A673 (cell line): ENCODE measurements at places on chromosomes 6 and 20. TPM values are rescaled to one million over a fixed set of nuclear protein-coding genes. Genes with fewer than 3 reads are reported as not detected.

DNA sequence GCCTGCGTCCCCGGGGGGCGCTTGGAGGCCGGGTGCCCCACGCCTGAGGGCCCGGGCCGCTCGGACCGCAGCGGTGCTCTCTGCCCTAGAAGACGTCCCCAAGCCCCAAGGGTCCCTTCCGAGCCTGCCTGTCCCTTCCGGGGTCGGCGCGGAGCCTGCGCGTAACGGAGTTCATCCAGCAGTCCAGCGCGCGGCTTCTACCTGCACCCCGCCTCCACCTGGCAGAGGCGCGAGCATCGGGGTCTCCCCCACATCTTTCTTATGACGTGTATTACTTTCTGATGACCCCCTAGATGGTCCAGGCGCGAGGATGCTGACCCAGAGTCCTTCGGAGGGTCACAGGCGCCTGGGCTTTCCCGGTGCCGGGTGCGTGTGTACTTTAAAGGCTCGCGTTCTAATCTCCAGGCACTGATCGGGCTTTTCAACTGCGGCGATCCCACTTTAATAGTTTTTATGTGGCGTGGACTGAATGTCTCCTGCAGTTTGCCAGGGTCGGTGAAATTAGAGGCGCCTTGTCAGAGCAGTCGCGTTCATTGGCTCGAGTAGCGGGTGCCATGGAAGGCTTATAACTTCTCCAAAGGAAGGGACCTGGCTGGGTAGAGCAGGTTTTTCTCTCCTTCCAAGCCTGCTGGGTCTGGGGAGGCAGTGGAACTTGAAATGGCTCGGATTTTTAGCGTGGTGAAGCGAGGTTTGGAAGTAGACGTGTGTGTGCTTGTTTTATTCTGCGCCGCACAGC, 912 bp downstream of the EYA4 start:
- peak; percentile 54 for DNase-seq

ERVFRD-1 gene
- total RNA-seq: 0.09 and 0.11 TPM in 2 replicates

GRCh38 chr6:16058201-16058928, 70.5 kb upstream of the MYLIP start:
- DNase-seq: no peak

AIF1 gene
- total RNA-seq: 0.64 and 0.68 TPM in 2 replicates

DNA sequence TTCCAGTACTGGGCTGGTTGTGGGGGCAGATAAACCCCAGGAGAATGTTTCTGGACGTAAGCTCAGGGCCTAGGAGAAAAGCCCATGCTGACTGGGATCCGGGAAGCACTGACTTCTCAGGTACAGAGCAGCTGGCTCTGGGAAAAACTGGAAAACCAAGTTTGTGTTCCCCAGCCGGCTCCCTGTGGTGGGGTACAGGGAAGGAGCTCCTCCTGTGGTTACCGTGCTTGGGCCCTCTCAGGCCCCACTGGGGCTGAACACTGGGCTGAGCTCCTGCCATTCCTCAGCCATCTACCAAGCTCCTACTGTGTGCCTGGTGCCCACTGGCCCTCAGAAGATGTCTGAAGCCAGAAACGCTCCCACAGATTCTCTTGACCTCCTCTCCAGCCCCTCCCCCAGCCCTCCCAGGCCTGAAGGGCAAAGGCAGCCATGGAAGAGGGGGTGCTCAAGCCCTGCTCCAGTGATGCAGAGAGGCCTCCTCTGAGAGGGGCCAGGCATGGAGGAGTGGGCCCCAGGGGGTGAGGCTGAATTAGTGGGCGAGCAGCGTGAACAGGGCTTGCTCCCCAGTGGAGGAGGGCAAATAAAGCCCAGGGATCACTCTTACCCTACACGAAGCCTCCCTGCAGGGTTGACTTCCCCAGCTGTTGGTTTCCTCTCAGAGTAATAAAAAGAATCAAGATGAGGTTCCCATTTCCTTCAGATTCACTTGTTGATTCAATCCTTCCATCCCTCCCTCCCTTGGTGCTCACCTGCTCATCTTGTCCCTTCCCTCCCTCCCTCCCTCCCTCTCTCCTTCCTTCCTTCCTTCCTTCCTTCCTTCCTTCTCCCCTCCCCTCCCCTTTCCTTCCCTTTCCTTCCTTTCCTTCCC, 100.0 kb downstream of the VEGFA start:
- DNase-seq: no peak

GRCh38 chr6:85402922-85403321, 47.0 kb upstream of the NT5E start:
- no peak for DNase-seq

GLP1R gene
- not detected in 2 replicates for total RNA-seq
